ENCODE measurements at places on chromosomes 4 and X. TPM values are rescaled to one million over a fixed set of nuclear protein-coding genes. Genes with fewer than 3 reads are reported as not detected.

DNA sequence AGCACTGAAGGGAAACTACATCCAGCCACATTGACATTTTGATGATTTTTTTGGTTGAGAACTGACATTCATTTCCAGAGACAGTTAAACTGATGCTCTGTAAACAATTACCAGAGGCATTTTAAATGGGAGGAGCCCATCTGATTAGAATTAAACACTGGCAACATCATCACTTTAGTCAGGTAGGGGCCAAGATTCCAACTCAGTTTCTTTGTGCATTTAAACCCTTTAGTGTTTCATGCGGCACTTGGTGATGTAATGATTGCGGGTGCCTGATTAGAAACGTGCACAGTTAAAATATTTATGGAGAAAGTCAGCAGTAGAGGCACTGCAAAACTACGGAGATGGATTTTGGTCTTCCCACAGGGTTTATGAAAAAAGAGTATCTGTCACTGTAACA is 16.1 kb downstream of the TNIP3 start:
- DNase-seq: no peak

DNA sequence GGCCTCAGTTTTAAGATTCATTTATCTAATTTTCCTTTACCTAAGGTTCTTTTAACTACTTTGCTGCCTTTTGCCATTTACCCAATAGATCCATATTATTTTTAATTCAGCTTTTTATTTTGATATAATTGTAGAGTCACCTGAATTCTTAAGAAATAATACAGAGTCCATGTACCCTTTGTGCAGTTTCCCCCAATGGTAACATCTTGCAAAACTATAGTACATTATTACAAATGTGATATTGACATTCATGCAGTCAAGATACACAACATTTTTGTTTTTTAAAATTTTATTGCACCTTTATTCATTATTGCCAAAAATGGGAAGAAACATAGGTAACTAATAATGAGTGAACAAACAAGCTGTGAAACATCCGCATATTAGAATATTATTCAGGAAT is 208.7 kb upstream of the WDFY3 start:
- no peak for DNase-seq

GRCh38 chr4:158356301-158356700 is 146.0 kb downstream of the TMEM144 start:
- DNase-seq: no peak

GRCh38 chrX:14013054-14013453 is 16.6 kb downstream of the GEMIN8 start:
- DNase-seq: no peak

DNA sequence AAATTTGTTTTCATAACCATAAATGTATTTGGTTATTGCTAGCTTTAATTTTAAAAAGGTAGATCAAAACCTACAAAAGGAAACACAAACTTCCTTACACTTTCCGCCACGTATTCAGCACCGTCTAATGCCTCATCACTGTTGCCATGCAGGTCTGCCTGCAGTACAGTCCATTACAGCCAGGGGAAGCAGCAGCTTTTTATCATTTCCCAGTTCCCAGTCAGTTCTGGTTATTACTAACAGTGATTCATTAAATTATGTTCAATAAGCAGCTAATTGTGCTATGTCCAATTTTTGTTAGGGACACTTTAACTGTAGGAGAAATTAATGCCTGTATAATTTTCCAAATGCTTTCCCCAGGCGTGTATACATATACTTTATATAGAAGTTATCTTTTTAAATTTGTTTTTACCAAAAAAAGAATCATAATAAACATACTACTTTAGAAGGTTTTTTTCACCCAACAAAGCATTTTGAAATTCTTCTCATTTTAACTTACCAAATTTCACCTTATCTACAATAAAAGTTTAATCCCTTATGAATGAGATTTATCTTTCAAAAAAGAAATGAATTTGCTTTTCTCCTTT is 93.3 kb downstream of the ANXA3 start:
- DNase-seq: no peak

- no peak for DNase-seq
Measured at GRCh38 chrX:47503151-47503550, 20.1 kb upstream of the ZNF41 start.

Gene PAGE2
- total RNA-seq: not detected

Gene ANTXR2
- 30.4 TPM for total RNA-seq
